ENCODE measurements at places on chromosomes 1 and 21.

DNA sequence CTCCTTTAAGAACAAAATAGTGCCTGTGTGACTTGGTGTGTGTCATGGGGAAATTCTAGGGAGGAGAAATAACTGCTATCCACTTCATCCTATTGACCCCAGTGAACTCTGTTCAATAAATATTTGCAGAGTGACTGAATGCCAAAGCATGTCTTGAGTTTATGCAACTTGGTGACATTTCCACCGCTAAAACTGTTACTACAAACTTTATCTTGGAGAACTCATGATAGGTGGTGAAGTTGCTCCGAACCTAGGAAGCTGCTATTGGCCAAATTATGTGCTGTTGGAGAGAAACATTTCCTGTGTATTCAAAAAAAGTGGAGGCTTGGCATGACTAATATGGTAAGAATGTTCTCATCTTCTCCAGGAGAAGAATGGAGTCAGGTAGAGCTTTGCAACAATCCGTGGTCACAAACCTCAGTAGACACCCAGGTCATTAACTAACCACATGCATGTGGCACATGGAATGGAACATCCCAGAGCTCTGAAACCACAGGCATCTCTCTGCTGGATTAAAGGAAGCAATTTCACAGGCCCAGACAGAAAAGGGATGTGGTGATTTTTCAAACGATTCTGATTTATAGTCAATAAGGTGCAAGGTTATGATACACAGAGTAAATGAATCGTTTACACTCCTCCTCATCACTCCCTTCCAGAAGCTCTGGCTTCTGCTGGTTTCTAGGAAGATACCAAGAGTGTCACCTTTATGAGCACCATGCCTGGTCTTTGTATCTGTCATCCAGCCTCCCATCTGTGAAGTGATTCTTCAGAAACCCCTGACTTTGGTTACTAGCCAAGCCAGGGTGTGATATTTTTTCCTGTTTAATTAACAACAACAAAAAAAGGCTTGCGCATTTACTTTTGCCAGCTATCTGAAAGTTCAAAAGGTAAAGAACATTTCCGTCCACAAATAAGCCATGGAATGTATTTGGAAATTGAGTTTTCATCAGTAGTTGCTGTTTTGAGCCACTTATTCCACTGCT lies 361.1 kb downstream of the TGFB2 start:
- peak; percentile 68 for DNase-seq

DNA sequence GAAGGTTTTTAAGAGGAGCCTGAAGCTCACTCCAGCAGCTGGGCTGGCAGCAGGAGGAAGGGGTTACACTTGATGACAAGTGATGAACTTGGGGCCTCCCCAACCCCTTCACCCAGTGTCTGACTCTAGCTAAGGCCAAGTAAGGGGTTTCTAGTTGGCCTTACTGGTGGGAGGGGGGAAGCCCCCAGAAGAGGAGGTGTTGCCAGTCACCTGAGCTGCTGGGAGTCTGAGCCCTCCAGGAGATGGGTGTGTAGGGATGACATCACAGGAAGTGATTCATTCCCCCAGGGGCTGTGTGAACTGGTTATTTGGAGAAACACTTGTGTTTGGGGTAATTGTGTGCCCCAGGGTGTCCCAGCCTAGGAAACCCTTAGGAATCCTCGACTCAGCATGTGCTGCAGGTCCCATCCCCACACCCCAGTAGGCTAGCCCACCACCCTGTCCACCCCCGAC lies 3.1 kb downstream of the PADI1 start:
- no peak for DNase-seq

- no peak for DNase-seq
Measured at GRCh38 chr1:76510672-76511557, 356.4 kb upstream of the ST6GALNAC5 start.

GRCh38 chr1:32350785-32351398 lies 11.4 kb downstream of the FAM229A start:
- DNase-seq: no peak

GRCh38 chr1:97489834-97490233 lies 431.0 kb downstream of the DPYD start:
- DNase-seq: peak; percentile 34

GRCh38 chr1:75127916-75128717 lies 6.1 kb upstream of the LHX8 start:
- no peak for DNase-seq

DNA sequence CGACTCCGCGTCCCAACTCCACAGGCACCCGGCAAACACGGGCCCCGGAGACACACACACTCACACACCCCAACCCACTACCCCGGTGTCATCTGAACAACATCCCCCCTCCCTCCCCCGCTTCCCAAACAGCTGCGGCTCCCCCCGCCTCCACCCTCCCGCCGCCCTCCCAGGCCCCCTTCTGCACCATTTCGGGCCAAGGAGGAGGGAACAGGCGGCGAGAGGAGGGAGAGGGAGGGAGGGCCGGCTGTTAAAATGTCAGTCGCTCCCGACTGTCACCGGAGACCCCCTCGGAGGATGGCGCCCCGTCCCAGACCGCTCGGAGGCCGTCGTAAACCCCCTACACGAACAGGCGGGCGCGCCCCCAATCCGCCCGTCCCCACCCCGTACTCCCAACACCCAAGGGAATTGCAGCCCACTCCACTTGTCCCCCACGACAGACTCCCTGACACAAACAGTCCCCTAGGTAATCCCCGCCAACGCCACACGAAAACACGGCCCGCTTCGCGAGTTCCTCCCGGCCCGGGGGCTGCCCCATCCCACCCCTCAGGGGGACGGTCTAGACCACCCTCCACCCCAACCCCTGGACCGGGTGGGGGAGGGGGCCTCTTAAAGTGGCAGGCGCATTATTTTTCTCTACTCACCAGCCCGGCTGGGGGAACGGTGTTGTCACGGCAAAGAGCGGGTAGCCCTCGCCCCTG lies 583 bp downstream of the MEF2D start:
- no peak for DNase-seq

GRCh38 chr1:59908682-59909081 lies 17.9 kb downstream of the CYP2J2 start:
- no peak for DNase-seq

DNA sequence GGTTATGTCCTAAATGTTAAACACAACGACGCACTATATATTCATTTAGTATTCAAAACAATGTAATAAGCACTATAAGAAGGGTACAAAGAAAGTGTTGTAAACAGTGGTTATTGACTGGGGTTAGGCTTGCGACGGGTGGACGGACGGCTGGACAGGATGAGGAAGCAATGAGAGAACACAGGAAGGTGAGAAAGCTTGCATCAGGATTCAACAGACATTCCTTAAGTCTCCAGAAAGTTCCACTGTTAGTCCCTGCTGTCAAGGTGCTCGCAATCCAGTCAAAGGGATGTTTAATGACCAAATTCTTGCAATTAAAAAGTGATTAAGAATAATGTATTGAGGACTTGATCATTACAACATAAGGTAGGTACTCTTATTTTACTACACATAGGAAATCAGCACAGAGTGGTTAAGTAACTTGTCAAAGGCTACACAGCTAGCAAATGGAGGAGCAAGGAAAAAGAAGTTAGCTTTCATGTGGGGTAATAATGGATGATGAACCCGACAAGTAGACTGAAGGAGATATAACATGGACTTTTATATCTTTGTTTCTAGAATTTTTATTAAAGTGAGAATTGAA lies 994 bp upstream of the ACBD6 start:
- DNase-seq: no peak

- no peak for DNase-seq
Measured at GRCh38 chr21:36126621-36127110, 8.2 kb upstream of the CBR3 start.

GRCh38 chr1:155062151-155062686 lies 1.3 kb upstream of the EFNA4 start:
- DNase-seq: no peak

GRCh38 chr1:26693599-26694572 lies 1.9 kb upstream of the ARID1A start:
- DNase-seq: no peak

DNA sequence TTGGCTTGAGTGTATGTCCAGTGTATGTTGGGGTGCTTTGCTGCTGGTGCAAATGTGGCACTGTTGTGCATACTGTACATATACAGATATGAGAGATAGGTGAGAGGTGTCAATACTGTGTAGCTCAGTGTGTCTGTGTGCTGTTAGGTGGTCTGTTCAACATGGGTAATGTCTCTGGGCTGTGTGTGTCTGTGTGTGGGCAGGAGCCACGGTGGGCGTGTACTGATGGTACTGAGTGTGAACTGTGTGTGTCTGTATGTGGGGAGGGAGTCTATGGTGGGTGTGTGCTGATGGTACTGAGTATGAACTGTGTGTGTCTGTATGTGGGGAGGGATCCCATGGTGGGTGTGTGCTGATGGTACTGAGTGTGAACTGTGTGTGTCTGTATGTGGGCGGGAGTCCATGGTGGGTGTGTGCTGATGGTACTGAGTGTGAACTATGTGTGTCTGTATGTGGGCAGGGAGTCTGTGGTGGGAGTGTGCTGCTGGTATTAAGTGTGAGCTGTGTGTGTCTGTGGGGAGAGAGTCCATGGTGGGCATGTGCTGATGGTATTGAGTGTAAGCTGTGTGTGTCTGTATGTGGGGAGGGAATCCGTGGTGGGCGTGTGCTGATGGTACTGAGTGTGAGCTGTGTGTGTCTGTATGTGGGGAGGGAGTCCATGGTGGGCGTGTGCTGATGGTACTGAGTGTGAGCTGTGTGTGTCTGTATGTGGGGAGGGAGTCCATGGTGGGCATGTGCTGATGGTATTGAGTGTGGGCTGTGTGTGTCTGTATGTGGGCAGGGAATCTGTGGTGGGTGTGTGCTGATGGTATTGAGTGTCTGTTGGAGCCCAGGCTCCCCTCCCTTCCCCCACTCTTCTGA lies 32.2 kb upstream of the FOXO6 start:
- no peak for DNase-seq

GRCh38 chr1:110503471-110503870 lies 15.5 kb downstream of the KCNA10 start:
- DNase-seq: no peak

DNA sequence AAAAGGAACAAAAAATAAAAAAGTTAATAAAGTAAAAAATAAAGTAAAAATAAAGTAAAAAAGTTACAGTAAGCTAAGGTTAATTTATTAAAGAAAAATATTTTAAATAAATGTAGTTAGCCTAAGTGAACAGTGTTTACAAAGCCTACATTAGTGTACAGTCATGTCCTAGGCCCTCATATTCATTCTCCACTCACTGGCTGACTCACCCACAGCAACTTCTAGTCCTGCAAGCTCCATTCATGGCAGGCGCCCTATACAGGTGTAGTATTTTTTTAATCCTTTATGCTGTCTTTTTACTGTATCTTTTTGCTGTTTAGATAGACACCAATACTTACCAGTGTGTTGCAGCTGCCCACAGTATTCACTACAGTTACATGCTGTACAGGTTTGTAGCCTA lies 12.4 kb downstream of the ADAR start:
- no peak for DNase-seq

DNA sequence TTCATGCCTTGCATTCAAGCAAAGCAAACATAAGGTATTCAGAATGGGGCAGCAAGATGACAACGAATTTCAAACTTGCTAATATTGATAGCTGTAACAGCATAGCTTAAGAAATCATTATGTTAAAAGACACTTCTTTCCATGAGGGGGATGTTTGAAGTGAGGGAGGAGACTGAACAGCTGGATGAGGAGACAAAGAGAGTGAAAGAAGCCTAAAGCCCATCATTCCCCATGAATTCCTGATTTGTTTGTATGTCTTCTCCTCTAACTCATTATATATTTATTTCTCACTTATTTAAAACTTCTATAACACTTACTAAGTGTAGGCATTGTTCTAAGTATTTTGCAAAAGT lies 125.2 kb upstream of the PBX1 start:
- DNase-seq: no peak

DNA sequence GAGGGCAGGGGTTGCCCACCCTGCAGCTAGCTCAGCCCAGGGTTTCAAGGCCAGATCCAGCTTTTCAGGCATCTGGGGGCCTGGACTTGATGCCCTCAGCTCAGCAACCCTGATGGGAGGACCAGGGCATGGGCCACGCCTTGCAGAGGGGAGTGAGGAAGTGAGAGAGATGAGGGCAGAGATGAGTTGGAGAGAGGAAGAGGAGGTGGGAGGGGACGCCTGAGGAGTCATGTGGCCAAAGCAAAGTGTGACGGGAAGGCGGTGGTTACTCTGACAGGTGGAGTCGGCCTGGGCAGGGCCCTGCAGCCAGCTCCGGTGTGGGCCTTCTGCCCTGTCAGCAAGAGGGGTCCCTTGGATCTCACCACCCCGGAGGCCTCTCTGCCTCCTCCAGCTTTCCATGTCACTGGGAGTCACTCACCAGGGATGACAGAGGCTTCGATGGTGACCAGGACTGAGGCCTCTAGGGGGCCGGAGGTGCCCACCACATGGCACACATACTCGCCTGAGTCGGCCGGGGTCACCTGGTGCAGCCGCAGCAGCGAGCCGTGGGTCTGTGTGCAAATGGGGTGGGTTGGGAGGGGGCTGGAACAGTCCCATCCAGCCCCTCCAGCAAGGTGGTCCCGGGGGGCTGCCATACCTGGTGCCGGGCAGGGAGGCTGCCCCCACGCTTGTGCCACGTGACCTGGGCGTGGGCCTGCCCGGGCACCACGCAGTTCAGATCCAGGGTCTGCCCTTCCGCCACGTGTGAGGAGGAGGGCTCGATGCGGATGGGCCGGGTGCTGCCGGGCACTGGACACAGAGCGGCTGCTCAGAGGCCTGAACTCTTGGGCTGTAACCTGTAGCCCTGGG lies 40.4 kb downstream of the LDLRAD2 start:
- no peak for DNase-seq

DNA sequence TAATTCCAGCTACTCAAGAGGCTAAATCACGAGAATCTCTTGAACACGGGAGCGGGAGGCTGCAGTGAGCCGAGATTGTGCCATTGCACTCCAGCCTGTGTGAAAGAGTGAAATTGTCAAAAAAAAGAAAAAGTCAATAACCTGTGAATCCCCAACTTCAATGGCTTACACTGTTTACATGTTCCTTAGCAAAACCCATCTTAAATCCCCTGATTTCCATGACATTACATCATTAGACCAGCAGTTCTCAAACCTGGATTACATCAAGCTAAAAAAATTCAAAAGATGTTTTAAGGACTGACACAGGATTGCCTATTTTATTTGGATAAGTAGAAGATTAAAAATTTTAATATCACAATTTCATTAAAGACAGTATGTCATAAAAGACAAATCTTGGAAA lies 12.4 kb downstream of the GPBP1L1 start:
- no peak for DNase-seq
